ENCODE measurements at places on chromosomes 3 and 15.

DNA sequence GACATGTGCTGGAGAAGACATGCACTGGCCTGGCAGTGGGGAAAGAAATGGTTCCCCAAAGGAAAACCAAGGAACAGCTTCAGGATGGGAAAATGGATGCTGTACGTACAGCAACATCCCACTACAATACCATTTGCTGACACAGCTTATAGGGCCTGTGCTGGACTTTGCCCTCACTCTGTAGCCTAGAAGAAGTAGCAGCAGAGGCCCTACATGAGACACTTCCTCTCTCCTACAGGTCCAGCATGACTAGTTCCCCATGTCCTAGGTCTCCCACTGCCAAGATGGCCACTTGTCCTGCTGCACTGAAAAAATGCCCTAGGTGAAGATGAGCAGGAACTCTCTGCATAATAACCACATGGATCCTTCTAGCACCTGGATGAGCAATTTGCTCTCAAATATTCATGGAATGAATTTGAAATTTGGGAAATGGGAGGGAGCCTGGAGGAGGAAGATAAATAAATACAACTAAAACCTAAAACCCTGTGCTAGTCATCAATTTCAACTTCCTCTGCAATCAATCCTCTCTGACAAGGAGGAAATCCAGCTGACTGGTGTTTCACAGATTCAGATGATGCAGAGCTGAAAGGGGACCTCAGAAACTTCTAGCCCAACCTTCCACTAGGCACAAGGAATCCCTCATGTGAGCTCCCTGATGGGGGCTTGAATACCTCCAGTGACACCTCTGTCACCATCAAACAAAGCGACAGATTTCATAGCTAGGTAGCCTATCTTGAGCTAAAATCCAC lies 514.3 kb upstream of the PPP2R3A start:
- H3K27me3 ChIP-seq, result no peaks in the 10 kb centered on the region
- H3K27ac ChIP-seq, result no peak overlapping the region
- H3K4me1 ChIP-seq, result no peaks in the 10 kb centered on the region
- no peak overlapping the region for H3K4me3 ChIP-seq
- no peaks in the 10 kb centered on the region for H3K36me3 ChIP-seq

DNA sequence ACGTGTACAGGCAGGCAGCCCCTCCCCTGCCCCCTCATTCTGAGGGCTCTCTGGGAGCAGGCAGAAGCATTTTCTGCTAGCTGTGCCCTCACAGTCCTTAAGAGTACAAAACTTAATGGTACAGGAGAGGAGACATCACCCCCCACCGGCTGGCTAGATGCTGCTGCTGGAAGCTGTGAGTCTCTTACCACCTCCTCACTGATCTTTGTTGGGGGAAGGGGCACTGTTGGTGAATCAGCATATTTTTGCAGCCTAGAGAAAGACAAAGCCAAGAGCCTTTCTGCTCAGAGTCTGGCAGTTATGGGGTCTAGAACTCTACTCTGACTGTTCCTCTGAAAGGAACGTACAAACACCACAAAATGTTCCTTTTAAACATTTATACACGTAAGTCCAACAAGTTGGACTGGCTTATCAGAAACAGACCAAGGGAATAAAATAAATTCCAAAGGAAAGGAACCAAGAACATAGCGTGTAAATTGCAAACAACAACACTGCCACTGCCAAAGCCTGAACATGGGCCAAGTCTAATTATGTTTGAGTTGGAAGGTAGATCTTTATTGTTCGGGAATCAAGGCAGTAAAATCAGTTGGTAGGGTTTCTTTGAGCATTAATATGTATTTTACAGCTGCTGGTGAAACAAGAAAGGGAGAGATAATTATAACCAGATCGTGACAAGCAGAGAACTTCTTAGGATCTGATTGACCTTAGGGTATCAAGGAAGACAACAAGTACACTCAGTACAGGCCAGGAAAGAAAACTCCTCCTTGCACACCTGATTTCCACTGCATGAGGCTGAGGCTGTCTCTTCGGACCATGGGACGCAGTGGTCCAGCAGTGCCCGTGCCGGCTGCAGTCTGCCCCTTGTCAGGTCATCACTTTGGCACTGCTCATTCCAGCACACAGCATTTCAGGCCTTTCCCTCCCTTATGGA lies 27.4 kb downstream of the CLK3 start:
- no peak overlapping the region for H3K27ac ChIP-seq
- no peaks in the 10 kb centered on the region for H3K27me3 ChIP-seq
- H3K36me3 ChIP-seq, result peaks cover 16% of the 10 kb centered on the region
- no peak overlapping the region for H3K4me3 ChIP-seq
- H3K4me1 ChIP-seq, result no peaks in the 10 kb centered on the region

DNA sequence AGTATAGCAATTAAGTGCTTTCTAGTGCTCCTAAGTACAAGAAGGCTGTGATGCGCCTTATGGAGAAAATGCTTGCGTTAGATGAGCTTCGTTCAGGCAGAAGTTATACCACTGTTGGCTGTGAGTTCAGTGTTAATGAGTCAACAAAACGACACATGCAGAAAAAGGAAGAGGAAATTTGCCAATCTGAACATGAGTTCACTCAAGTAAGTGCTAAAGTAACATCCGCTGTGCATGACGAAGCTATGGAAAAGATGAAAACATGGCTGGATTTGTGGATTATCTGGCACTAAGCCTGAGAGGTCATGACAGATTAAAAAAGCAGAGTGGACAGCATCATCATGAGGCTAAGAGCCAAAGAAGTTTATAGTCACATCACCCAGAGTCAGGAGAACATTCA lies 36.9 kb downstream of the SH3BP5 start:
- H3K27ac ChIP-seq, result no peak overlapping the region
- no peaks in the 10 kb centered on the region for H3K36me3 ChIP-seq

GRCh38 chr3:72440491-72440890 lies 407.8 kb downstream of the SHQ1 start:
- no peak for DNase-seq
- no peaks in the 10 kb centered on the region for H3K27me3 ChIP-seq
- H3K36me3 ChIP-seq, result no peaks in the 10 kb centered on the region
- H3K27ac ChIP-seq, result no peak overlapping the region
- no peak overlapping the region for H3K4me3 ChIP-seq

GRCh38 chr3:192259661-192260060 lies 467.7 kb downstream of the FGF12 start:
- no peaks in the 10 kb centered on the region for H3K4me1 ChIP-seq
- no peak overlapping the region for H3K4me3 ChIP-seq
- DNase-seq, result no peak
- no peak overlapping the region for H3K27ac ChIP-seq
- H3K36me3 ChIP-seq, result no peaks in the 10 kb centered on the region
- H3K27me3 ChIP-seq, result no peaks in the 10 kb centered on the region

- no peaks in the 10 kb centered on the region for H3K36me3 ChIP-seq
- H3K27ac ChIP-seq, result no peak overlapping the region
- H3K4me1 ChIP-seq, result no peaks in the 10 kb centered on the region
Measured at GRCh38 chr15:97791824-97792792, 168.4 kb upstream of the ARRDC4 start.

GRCh38 chr3:22361521-22361920 lies 610.5 kb upstream of the ZNF385D start:
- H3K27me3 ChIP-seq, result no peaks in the 10 kb centered on the region
- no peak for DNase-seq
- H3K36me3 ChIP-seq, result no peaks in the 10 kb centered on the region
- H3K27ac ChIP-seq, result no peak overlapping the region
- H3K4me1 ChIP-seq, result no peaks in the 10 kb centered on the region

GRCh38 chr15:93034512-93034911 lies 54.5 kb downstream of the RGMA start:
- H3K27ac ChIP-seq, result no peak overlapping the region
- no peak overlapping the region for H3K4me3 ChIP-seq
- no peak for DNase-seq

DNA sequence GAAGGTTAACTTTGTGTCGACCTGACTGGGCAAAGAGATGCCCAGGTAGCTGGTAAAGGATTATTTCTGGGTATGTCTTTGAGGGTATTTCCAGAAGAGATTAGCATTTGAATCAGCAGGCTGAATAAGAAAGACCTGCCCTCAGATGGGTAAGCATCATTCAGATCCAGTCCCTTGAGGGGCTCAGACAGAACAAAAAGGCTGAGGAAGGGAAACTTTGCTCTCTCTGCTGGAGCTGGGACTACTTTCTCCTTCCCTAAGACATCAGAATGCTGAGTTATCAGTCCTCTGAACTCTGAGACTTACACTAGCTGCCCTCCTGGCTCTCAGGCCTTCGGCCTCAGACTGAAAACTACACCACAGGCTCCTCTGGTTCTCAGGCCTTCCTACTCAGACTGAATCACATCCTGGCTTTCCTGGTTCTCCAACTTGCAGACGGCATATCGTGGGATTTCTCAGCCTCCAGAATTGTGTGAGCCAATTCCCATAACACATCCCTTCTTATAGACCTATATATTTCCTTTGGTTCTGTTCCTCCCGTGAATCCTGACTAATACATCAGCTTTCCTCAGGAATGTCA lies 982.9 kb downstream of the TUSC7 start:
- H3K4me1 ChIP-seq, result no peaks in the 10 kb centered on the region
- no peaks in the 10 kb centered on the region for H3K27me3 ChIP-seq
- H3K36me3 ChIP-seq, result no peaks in the 10 kb centered on the region
- no peak overlapping the region for H3K27ac ChIP-seq

DNA sequence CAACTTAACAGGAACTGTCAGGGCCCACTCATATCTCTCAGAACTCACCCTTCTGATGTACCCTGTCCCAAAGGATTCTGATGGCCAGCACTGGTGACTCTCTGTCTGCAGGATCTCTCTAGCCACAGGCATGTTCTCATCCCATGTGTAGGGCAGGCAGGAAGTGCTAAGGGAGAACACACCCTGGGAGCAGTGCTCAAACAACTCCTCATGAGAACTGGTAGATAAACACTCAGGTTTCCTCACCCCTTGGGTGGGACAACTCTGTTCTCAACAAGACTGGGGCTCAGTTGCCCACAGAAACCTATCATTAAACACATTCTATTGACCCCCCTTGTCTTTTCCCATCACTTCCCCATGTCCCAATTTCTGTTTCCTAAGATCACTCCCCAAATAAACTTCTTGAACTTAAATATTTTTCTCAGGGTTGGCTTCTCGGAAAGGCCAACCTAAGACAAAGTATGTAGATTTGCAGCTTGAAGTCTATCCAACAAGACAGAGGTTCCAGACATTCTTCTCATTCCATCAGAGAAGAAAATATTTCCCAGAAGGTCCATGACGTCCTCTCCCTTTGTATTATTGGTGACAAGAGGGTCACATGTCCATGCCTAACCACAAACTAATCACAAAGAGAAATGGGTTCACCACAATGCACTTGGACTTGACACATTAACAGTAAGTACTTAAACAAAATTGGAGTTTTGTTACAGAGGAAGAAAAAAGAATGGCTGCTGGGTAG lies 276.6 kb upstream of the GADL1 start:
- no peaks in the 10 kb centered on the region for H3K27me3 ChIP-seq
- no peak overlapping the region for H3K4me3 ChIP-seq
- no peaks in the 10 kb centered on the region for H3K4me1 ChIP-seq
- no peak for DNase-seq
- H3K27ac ChIP-seq, result no peak overlapping the region
- no peaks in the 10 kb centered on the region for H3K36me3 ChIP-seq

DNA sequence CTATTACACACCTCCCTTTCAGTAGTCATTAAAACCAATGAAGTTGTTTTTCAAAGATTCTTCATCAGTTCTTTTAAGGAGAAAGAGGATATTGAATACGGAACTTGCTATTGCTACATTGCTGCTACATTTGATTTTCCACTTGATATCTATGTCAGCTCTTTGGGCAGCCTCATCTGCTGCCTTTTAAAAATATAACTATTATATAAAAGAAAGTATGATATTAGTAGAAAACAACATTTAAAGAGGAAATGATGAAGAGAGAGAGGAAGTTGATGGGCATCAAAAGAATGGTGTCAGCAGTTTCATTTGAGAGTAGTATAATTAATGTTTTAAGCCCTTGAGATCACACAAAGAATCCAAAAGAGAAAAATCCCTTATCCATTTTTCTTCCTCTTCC lies 171.4 kb downstream of the NFKBIZ start:
- H3K4me3 ChIP-seq, result no peak overlapping the region
- no peak for DNase-seq
- H3K36me3 ChIP-seq, result no peaks in the 10 kb centered on the region

GRCh38 chr3:70805061-70805889 lies 492.8 kb upstream of the MDFIC2 start:
- H3K4me3 ChIP-seq, result no peak overlapping the region
- no peaks in the 10 kb centered on the region for H3K36me3 ChIP-seq
- H3K27me3 ChIP-seq, result no peaks in the 10 kb centered on the region
- H3K27ac ChIP-seq, result no peak overlapping the region
- no peak for DNase-seq

DNA sequence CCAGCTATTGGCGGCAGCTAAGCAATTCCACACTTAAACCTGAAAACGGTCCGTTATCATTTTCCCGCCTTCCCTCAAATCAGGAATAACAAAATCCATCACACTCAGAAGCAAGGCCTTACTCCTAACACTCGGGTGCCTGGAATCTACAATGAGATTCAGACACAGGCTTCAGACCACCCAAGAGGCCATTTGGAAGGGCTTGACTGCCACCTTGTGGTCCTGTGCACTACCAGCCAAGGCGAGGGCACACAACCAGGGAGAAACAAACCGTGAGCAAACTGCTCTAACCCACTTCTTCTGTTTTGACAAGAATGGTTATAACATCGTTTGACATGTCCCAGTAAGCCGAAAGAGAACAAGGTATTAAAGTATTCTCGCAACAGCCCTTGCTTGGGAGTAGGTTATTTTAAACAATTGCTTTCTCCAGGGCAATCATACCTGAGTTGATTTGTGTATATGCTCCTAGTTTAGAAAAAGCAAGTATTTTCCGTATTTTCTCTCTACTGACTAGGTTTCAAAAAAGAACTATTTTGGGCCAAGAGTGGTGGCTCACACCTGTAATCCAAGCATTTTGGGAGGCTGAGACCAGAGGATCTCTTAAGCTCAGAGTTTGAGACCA lies 40.1 kb upstream of the TAFA4 start:
- H3K27ac ChIP-seq, result no peak overlapping the region
- no peak for DNase-seq
- no peak overlapping the region for H3K4me3 ChIP-seq
- peaks cover 1% of the 10 kb centered on the region for H3K36me3 ChIP-seq
- H3K27me3 ChIP-seq, result no peaks in the 10 kb centered on the region

GRCh38 chr3:50428007-50428633 lies 68.8 kb upstream of the TMEM115 start:
- H3K4me1 ChIP-seq, result no peaks in the 10 kb centered on the region
- no peak overlapping the region for H3K27ac ChIP-seq
- no peak for DNase-seq
- no peak overlapping the region for H3K4me3 ChIP-seq

DNA sequence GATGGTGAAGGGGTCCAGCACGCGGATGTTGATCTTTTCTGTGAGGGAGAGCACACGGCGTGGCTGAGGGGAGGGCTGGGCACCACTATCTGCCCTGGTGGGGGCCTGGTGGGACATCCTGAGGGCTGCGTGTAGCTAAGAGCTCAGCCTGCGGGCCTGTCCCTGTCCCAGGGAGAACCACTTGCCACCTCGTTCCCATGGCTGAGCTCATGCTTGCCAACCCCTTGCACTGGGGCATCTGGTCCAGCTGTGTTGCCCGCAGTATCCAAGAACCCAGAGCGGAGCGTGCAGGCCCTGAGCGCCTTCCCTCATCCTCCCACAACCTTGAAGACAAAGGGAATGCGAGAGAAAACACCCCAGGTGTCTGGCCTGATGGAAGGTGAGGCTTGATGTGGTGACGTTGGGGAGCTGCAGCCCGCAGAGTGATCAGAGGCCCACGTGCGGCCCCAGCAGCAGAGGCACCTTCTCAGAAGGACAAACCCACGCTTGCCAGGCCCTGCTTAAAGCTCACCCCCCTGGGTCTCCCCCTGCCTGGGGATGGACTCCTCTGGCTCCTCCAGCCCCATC lies 28.9 kb downstream of the TKT start:
- H3K27me3 ChIP-seq, result no peaks in the 10 kb centered on the region
- peaks cover 67% of the 10 kb centered on the region for H3K36me3 ChIP-seq
- no peaks in the 10 kb centered on the region for H3K4me1 ChIP-seq
- no peak for DNase-seq

All from CD4-positive, alpha-beta memory T cell (primary cell).